T1000 (cell line): ENCODE measurements at places on chromosomes 5 and 9.

- no peak for DNase-seq
Measured at GRCh38 chr5:34822956-34823715, 15.8 kb upstream of the TTC23L start.

- DNase-seq, result peak; percentile 43
Measured at GRCh38 chr5:94218374-94218773, 400.0 kb downstream of the KIAA0825 start.

- DNase-seq, result no peak
Measured at GRCh38 chr5:61931236-61931635, 374.8 kb upstream of the KIF2A start.

DNA sequence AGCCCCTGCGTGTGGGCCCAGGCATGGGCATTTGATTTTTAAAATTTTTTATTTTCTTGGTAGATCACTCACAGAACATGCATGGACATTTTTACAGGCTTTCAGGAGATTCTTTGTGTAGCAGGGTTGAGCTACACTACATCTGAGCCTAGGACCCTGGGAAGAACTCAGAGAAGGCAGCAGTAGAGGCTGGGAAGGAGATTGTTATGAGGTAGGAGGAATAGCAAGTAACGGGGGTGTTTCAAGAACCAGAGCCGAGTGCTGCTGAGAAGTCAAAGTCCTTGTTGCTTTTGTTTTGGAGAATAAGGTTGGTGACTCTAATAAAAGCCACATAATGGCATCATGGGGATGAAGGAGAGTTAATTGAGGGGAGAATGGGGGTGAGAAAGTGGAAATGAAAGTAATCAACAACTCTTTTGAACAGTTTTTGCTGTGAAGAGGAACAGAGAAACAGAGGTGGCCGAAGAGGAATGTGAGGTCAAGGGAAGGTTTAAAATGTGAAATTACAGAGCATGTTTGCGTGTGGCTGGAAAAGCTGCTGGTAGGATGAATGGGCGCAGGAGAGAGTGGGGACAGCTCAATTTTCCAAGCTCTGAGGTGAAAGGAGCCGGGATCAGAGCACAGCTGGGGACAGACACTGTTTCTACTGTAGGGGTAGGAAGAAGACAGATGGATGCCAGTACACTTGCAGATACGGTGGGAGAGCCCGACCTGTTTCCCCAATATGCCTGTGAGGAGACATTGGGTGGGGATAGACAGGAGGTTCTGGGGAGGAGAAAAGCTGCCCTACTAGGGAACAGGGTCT lies 4.7 kb upstream of the PDLIM7 start:
- no peak for DNase-seq
